C1 segment of cervical spinal cord (tissue), 14 donors: ENCODE measurements at places on chromosomes 12 and 14.

DNA sequence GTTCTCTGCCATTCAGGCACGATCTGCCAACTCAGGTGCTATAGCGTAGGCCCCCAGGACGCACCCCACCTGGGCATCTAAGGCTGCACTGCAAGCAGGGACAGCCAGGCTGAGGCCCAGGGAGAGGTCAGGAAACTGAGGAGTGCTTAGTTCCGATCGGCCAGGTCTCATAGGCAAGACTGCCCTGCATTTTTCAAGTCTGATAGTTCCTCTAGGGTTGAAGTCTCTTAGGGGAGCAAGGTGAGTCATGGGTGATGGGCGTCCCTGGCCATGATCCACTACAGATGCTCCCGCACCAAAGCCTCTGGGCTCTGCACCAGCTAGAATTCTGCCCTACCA lies 13.2 kb downstream of the NOPCHAP1 start:
- no peak for DNase-seq

- no peak for DNase-seq
Measured at GRCh38 chr12:32893458-32893857, 3.1 kb downstream of the PKP2 start.

GRCh38 chr12:111434049-111434448 lies 28.3 kb downstream of the SH2B3 start:
- no peak for DNase-seq

DNA sequence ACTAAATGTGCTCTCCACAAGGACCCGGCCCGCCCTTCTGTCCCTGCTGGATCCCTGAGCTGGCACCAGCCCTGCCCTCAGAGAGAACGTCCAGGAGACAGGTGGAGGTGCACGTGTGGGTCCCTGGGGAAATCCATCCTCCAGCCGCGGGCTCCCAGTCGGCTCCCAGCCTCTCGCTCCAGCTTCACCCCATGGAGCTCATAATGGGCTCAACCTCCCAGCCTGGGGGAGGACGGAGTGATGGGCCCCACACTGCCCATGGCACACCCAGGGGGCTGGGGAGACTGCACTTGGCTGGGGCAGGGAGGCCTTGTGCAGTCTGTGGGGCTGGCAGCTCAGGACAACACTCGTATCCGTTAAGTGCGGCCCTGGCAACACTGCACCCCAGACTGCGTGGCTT lies 250.5 kb downstream of the TMEM121 start:
- no peak for DNase-seq

DNA sequence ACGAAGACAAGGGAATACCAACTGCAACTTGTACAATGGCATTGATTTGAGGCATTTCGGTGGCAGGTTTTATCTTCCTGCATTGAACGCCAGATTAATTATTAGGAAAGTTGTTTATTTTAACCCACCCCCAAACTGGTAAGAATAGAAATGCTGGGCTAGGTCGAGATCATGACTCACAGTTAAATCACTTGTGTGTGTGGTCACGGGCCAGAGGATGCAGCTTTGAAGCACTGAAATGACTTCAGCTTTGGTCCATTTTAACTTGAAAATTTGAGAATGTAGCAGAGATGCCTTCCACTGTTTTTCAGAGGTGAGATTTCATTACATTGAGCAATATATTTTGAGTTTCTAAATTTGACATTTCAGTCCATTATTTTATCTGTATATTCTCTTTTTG lies 23.6 kb upstream of the KCNH3 start:
- no peak for DNase-seq

- DNase-seq, result no peak
Measured at GRCh38 chr12:106149096-106149784, 10.5 kb upstream of the NUAK1 start.

- DNase-seq, result no peak
Measured at GRCh38 chr12:68425998-68426397, 93.8 kb upstream of the MDM1 start.

DNA sequence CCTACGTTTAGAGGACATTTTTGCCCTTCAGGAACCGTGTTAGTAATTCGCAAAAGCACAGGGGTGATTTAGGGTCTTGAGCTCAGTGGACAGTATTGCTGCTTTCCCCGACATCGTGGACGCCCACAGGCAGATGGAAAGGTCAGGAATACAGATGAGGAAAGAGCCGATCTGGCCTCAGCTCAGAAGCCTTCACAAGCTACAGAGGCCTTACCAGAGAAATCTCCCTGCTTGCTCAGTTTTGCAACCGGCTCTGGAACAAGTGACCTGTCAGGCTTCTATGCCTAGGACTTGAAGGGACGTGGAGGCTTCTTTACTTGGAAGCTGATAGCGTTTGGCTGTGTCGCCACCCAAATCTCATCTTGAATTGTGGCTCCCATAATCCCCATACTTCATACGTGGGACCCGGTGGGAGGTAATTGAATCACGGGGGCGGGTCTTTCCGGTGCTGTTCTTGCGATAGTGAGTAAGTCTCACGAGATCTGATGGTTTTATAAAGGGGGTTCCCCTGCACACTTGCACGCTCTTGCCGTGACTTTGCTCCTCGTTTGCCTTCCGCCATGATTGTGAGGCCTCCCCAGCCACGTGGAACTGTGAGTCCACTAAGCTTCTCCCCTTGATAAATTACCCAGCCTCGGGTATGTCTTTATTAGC lies 332.5 kb downstream of the MED13L start:
- DNase-seq, result no peak

- DNase-seq, result no peak
Measured at GRCh38 chr12:48061938-48062719, 43.8 kb downstream of the SENP1 start.

DNA sequence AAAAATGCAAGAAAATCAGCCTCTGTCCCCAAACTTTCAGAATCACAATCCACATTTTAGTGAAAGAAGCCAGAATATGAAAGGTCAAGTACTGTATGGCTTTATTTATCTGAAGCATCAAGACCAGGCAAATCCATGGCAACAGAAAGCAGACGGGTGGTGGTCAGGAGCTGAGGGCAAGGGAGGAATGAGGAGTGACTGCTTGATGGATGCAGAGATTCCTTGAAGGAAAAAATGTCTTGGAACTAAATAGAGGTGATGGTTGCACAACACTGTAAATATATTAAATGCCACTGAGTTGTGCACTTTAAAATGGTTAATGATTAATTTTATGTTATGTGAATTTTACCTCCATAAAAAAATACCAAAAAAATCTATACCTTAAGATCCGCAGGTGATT lies 165.1 kb downstream of the GXYLT1 start:
- no peak for DNase-seq

- DNase-seq, result no peak
Measured at GRCh38 chr14:61355892-61356325, 34.5 kb downstream of the PRKCH start.

- DNase-seq, result no peak
Measured at GRCh38 chr14:99410019-99410418, 70.6 kb downstream of the SETD3 start.
